H54 (cell line): ENCODE measurements at places on chromosomes 3 and 15.

DNA sequence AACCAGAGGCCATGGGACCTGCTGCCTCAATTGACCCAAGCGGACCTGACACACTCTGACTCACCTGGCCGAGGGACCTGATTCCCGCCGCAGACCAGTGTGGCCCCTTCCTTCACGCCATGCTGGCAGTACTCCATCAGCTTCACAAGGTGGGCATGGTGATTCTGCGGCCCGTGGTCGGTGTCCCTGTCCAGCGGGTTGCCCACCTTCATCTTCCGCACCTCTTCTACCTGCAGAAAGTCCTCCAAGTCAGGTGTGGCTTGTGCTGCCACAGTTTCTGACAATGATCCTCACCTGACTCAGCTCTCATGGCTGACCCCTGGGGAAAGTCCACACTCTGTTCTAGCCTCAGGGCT is 25.9 kb upstream of the SLC41A3 start:
- no peak for DNase-seq

- no peak for DNase-seq
Measured at GRCh38 chr15:28991236-28992171, 105.7 kb downstream of the APBA2 start.

DNA sequence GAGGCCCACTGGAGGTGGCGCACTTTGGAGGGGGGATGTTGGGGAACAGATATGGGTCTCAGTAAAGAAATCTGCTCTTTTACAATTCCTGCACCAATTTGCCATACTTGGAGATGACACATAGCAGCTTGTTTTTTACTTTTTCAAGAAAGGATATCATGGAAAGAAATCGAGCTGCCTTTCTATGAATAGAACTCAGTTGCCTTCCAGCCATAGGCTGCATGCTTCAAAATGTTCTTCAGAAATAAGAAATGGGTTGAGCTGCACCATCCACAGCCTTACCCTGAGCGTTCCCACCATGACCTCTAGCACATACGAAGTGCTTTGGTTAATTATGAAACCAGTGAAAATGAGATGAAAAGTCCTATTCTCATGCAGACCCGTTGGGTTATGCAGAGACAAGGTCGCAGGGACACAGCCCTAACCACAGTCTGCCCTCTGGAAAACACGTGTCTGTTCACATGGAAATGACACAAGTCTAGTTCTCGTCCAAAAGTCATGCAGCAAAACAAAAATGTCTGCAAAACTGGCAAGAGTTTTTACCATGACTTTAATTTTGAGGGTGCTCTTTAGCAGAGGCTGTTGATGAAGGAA is 36.3 kb downstream of the NGRN start:
- no peak for DNase-seq

GRCh38 chr3:131711114-131711768 is 208.5 kb upstream of the MRPL3 start:
- DNase-seq = no peak

DNA sequence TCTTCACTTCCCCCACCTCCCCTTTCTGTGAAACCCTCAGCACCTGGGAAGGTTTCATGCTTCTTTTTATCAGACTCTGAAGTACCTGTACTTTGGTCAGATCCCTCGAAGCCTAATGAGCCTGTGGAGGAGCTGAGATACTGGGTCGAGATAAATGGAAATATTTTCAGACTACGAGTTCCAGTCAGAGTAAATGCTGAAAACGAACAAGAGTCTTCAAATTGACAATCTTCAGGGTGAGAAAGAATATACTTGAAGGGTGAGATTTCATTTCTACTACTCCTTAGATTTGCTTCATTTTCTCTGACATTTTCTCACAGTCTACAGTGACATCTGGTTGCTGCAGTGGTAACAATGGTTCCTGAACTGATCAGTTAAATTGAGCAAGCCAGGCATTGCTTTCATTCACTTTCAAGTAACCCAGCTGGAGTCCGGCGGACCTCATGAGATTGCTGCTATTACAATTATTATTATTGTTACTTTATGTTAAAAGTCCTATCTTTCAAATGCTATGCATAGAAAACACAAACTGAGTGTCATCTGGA is 337.2 kb downstream of the VGLL3 start:
- DNase-seq = no peak

GRCh38 chr3:194824100-194824499 is 138.4 kb downstream of the FAM43A start:
- no peak for DNase-seq
